Stimulated activated naive CD8-positive, alpha-beta T cell treated with anti-CD3 and anti-CD28 coated beads, Interleukin-15, amount 100 ng/mL, for 72 hours (primary cell): ENCODE measurements at places on chromosomes 1 and 21.
A peak's percentile ranks its signal among the peaks of the same experiment; 100 is the strongest.

DNA sequence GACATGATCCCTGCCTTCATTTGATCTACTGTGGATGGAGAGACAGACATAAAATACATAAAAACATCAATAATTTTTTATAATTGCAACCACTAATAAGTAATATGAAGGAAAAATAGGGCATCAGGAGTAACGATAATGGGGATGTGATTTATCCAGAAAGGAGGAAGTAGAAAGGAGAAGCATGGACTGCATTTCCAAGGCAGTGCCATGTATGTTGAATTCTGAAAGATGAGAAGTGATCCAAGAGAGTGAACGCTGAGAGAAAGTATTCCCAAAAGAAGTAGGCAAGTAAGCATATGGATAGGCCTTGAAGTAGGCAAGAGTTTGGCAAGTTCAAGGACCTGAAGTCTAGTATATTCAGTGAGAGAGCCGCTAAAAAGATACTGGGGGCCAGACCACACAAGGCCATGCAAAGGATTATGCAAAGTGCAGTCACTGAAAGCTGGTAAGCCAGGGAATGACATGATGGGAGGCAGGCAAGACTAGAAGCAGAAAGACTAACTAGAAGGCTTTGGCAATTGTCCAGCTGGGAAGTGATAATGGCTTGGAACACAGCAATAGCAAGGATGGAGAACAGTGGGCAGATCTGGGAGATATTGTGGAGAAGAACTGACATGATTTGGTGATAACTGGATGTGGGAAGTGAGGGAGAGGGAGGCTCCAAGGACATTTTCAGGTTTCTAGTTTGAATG, 85.9 kb downstream of the TM2D1 start:
- no peak for DNase-seq

DNA sequence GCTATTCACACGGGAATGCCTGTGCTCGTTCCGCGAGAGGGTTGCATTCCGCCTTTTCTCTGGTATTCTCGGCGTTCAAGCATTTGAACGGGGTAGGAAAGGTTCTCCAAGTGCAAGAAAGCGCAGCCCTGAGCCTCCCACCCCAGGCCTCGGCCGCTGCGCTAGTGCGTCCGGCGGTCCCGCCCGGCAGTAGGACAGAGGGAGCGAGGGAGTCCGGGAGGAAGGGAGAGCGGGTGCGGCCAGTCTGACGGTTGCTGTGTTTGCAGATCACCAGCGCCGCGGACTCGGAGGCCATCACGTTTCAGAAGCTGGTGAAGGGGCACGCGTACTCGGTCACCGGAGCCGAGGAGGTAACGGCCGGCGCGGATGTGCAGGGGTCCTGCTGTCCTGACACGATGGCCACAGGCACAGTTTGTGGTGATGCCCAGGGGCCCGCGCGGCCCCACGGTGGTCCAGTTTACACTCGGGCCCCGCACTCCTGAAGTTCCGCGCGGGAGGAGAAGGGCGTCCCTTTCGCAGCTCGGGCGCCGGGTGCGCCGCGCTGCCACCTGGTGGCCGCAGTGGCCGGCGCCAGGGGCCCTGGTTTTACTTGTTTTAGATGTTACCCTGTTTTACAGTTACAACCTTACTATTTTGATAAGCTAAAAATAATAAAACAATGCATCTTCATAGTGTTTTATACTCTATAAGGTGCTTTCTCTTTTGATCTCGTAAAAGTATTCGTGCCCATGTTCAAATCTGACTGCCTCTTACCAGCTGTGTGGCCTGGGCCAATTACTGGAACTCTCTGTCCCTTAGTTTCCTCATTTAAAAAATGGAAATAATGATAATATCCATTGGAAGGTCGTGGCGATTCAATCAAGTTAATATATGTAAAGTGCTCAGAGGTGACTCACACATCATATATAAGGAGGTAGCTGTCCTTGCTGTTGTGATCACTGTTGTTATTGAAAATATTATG, 36.7 kb downstream of the CAPN2 start:
- peak; percentile 60 for DNase-seq

DNA sequence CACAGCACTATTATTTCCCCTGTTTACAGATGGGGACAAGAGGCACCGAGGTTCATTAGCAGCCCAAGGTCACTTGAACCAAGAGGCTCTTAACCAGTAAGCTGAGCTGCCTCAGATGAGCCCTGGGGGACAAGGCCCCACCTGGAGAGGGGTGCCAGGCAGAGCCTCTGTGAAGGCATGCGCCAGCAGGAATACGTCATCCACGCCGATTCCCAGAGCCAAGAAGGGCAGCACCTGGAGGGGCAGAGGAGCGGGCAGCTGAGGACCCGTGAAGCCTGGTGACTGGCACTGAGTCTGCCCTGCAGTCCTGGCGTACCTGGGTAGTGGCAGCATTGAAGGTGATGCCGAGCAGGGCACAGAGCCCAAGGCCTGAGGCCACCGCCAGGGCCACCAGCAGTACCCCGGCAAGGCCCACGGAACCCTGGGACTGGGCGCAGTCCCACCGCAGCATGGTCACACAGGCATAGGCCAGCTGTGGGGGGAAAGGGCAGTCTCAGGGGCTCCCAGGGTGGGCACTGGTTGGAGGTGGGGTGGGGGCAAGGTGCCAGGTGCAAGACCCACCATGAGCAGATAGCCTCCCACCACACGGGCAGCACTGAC, 14.1 kb downstream of the PTCH2 start:
- DNase-seq = no peak

- DNase-seq = no peak
These were observed 24.9 kb downstream of the NID1 start for GRCh38 chr1:236039740-236040685.

- DNase-seq = no peak
These were observed 11.4 kb downstream of the MROH7 start for GRCh38 chr1:54653036-54653435.

- DNase-seq = no peak
These were observed 17.2 kb downstream of the PKN2 start for GRCh38 chr1:88701275-88701674.

DNA sequence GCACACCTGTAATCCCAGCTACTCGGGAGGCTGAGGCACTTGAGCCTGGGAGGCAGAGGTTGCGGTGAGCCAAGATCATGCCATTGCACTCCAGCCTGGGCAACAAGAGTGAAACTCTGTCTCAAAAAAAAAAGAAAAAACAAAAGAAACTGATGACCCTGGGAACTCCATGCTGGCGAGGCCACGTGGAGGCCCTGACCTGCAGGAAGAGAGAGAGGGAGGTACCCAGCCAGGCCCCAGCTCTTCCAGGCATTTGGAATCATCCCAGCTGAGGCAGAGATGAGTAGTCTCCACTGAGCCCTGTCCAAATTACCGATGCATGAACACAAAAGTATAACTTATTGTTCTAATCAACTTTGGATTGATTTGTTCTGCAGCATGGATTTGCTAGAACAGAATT, 132.0 kb upstream of the ZBTB40 start:
- no peak for DNase-seq

DNA sequence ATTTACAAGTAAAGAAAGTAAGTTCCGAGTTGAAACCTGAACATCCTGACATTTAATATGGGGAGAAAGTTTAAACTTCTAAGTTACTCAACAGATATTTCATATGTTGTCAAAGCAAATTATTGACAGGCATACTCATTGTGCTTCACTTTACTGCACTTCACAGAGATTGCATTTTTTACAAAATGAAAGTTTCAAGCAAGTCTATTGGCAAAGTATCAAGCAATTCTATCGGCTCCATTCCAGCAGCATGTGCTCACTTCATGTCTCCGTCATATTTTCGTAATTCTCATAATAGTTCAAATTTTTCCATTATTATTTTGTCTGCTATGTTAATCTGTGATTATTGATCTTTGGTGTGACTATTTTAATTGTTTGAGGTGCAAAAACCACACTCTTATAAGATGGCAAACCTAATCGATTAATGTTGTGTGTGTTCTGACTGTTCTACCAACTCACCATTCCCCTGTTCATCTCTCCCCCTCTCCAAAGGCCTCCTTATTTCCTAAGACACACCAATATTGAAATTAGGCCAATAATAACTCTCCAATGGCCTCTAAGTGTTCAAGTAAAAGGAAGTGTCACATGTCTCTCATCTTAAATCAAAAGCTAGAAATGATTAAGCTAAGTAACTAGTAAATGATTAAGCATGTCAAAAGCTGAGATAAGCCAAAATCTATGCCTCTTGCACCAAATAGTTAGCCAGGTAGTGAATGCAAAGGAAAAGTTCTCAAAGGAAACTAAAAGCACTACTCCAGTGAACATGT, 68.2 kb upstream of the BCL9 start:
- DNase-seq = no peak
